Fibroblast of skin of back (primary cell): ENCODE measurements at places on chromosomes 2 and 18.
A peak's percentile ranks its signal among the peaks of the same experiment; 100 is the strongest.

GRCh38 chr2:241199286-241199685 lies 10.8 kb downstream of the ANO7 start:
- DNase-seq: no peak

DNA sequence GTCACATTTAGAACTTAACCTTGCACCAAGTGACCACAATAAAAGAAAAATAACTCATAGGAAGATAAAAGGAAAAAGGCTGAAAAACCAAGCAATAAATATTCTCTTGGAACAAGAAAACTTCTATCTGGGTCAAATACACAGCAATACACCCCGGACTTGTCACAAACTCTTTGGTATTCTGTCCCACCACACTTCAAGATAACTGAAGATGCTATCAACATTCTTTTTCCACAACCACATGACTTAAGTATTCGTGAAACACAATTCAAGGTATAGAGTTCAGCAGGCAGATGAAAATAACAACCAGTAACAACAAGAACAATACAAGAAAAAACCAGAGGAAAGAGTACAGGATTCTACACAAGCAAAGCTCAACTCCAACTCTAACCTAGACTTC lies 18.0 kb downstream of the MBD2 start:
- DNase-seq: no peak

GRCh38 chr2:74985978-74986609 lies 27.7 kb downstream of the POLE4 start:
- no peak for DNase-seq

- DNase-seq: no peak
Observed at GRCh38 chr18:35468711-35469110, 29.0 kb downstream of the INO80C start.

DNA sequence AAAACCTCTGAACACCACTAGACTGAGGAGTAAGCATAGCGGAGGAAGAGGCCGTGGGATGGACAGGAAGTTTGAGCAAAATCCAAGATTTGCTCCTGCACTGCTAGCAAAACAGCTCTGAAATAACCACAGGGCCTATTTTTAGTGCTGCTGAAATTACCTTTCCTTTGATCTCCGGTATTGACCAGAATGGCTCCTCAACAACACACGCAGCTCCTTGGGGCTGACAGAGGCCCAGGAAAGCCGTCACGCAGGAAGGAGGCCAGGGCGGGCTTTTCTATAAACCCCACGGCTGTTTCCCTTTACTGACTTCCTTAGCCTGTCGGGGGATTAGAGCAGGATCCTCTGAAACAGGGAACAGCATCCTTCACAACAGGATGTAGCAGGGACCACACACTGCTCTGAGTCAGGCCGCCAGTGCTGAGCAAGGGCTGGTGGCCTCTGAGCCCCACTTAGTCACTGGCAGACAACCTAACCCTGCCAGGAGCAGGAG lies 80.8 kb upstream of the LCLAT1 start:
- peak; percentile 87 for DNase-seq

DNA sequence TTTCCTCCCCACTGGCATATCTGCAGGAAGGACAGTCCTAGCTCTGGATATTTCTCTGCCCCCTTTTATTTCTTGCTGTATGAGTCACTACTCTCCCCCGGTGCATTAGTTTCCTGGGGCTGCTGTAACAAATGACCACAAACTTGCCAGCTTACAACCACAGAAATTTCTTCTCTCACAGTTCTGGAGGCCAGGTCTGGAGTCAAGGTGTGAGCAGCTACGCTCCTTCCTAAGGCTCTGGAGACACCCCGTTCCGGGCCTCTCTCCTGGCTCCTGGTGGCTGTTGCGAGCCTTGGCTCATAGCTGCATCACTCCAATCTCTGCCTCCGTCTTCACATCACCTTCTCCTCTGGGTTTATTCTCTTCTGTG lies 34.1 kb downstream of the PTPRM start:
- DNase-seq: peak; percentile 83

DNA sequence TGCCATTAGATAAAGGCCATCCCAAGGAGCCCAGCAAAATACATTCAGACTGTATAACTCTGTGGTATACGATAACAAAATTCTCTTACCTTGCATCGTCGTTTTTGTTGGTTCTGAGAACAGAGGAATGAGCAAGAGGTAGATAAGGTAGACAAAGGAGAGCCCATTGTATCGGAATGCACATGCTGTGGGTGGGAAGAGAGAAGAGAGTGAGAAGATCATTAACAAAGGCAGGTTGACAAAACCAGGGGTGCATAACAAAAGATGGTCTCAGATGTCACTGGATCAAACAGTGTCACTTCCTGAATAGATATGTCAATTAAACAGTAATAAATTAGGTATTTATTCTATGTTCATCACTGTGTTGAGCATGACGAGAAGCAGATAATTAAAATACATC lies 83.3 kb downstream of the PIEZO2 start:
- no peak for DNase-seq

- DNase-seq: no peak
Observed at GRCh38 chr2:66173645-66174044, 261.3 kb upstream of the MEIS1 start.

- no peak for DNase-seq
Observed at GRCh38 chr18:48219810-48220499, 189.2 kb downstream of the ZBTB7C start.

GRCh38 chr2:201158111-201158929 lies 24.6 kb upstream of the CASP10 start:
- peak; percentile 80 for DNase-seq

GRCh38 chr18:73948497-73948896 lies 199.1 kb downstream of the FBXO15 start:
- DNase-seq: peak; percentile 33

DNA sequence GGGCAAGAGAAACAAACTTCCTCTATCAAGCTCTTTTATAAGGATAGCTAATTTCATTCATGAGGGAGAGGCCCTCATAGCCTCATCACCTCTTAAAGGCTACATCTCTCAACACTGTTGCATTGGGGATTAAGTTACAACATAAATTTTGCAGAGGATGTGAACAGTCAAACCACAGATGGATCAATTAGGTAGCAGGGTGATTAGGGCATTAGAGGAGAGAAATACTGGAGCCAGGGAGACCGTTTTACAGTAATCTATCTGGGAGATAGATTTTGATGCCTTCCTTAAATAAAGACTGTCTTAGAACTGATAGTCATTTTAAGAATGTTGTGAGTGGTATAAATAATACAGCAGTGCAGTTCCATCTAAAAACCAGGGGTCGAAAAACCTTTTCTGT lies 258.9 kb downstream of the DCC start:
- DNase-seq: no peak

GRCh38 chr18:61606068-61606660 lies 272.9 kb downstream of the CDH20 start:
- peak; percentile 75 for DNase-seq

DNA sequence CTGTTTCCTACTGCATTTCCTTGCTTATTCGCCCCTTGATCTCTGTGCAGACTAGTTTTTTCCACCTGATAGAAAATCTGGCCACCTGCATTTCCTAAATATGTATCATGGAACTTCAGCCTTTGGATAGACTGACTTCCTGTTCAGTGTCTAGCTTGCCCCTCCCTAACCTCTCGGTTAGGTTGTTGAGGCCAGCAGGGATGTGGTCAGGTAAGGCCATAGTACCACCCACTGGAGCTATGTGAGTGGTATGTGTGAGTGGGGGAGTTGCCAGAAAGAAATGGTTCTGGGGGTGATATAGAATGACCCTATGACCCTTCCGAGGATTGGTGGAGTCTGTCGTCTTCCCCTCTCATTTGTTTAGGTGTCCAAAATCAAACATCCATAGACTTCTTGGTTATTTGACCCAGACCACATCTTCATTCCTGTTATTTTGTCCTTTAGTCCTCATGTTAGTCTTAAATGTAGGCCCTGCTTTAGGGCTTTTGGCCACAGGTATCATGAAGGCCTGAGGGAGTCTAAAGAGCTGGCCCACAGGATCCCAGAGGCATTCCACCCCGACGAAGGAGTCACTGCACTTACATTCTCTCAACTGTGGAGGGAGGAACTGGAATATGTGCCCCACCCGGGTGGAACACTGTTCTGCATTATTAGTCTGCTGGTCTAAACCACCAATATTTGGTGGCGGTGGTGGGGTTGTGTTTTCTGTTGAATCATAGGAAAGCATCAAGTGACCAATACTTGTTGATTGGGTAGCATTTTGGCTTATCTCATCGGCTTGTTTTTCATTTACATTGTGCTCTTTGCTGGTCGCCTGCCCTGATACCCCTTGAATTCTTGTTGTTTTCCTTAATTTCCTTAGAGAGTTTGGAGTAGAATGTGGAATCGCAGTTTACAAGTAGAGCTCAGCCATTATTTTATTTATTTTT lies 21.9 kb downstream of the CAB39 start:
- no peak for DNase-seq

DNA sequence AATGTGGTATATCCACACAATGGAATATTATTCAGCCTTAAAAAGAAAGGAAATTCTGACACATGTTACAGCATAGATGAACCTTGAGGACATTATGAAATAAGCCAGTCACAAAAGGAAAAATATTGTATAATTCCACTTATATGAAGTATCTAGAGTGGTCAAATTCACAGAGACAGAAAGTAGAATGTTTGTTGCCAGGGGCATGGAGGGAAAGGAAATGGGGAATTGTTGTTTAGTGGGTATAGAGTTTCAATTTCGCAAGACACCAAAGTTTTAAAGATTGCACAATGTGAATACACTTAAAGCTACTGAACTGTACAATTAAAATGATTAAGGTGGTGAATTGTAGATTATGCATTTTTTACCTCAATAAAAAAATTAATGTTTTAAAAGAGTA lies 92.9 kb downstream of the TXNL1 start:
- DNase-seq: no peak

- no peak for DNase-seq
Observed at GRCh38 chr2:96153991-96154431, 8.8 kb upstream of the DUSP2 start.

DNA sequence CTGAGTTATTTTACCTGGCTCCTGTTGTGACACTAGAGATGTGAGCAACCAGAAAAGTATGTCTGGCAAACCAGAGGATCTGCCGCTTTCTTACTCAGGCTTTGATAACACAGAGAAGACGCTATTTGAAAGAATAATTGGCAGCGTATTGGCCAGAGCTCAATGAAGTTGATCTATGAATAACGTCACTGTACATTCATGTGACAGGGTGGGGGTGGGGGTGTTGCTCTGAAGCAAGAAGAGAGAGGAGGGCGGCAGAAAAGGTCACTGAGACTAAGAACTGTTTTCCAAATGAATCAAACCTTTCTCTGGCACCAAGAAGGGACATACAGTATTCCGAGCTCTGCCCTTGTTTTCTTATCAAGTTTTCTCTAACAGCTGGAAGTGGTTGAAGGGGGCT lies 1.7 kb upstream of the ONECUT2 start:
- DNase-seq: no peak

DNA sequence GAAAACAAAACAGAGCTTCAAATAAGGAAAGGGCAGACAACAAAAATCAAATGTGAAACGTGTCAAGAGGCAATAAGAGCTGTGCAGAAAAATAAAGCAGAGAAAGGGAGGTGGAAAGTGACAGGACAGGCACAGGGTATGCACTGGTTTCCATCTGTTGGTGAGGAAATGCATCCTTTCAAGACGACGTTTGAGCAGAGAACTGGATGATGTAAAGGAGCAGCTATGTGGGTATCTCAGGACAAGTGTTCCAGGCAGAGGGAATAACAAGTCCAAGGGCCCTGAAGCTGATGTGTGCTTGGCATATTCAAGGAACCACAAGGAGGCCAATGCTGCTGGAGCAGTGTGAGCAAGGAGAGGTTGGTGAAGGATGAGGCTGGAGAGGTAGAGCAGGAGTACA lies 168.9 kb upstream of the SERPINE2 start:
- peak; percentile 25 for DNase-seq

DNA sequence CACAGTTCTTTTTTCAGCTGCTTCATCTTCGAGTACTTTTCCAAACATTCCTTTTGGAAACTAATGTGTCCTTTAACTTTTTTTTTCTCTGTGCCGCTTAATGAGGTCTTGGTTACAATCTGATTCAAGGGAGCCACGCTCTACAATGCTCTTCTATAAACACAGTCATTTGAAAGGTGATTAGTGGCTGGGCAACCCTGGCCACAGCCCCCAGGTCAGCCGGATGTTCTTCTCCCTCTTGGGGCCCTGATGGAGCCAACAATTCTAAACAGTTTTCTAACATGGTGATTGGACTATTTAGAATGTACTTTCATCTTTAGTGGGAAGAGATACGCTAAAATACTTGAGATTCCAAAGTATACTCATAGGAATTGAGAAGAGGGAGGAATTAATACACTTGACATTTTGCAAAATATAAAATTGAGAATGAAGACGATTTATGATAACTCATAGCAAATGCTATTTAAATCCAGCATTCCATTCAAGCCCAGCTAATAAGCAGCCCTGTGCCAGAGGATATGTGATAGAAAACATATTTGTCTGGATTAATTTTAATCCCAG lies 83.7 kb upstream of the MBOAT2 start:
- DNase-seq: peak; percentile 79

DNA sequence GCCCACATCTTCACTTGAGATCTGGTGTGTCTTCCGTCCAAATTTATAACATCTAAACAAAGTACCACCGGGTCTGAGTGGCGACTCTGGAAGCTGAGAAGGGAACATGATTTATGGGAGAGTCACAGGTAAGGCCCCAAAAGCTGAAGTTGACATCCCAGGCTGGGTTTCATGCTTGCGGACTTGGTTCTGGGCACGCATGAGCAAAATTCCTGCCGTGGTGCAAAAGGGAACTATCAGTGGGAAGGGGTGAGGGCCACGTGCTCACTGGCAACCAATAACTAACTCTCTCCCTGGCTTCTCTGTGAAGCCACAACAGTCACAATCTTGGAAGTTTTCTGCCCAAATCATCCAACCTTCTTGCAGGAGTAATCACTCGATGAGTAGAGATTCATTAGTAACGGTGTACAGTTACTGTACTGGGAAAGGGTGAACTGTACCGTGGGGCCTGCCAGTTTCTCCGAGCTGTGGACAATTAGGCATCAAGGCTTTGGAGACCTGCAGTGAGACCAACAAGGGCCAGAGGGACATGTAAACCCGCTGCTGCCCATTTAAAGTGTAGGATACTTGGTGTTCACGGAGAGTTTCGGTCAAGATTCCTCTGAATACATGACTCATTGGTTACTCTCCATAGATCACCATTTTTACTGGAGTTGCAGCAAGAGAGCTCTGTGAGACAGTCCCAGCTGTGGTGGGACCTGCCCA lies 69.4 kb upstream of the ASB18 start:
- DNase-seq: no peak

DNA sequence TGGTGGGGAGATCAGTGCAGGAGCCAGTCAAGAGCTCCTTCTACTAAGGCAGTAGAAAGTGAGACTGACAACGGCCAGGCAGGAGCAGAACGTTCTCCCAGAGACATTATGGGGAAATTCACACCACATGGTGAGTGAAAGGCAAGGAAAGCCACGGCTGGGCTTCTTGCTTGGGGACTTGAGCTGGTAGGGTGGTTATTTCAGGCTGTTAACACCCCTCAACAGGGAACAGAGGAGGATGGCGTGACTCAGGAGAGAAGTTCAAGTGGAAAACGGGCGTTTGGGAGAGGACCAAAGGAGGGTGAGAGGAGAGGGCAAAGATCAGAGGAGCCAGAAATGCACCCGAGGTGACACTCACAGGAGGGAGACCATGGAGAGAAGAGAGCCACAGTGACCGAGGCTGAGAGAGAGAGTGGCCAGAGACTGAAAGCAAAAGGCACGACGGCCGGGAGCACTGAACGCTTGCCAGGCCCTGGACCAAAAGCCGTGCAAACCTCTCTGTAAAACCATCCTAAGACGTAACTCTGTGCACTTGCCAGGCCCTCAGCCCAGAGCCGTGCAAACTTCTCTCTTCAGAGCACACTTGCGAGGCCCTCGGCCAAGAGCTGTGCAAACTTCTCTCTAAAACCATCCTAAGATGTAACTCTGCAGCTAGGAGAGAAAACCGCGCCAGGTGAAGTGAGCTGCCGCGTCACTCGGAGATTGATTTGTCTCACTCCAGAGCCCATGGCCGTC lies 7.7 kb downstream of the TPO start:
- no peak for DNase-seq

GRCh38 chr2:12702168-12703121 lies 14.3 kb upstream of the TRIB2 start:
- DNase-seq: peak; percentile 94
